NCI-H510A treated with DMSO at 0.1 percent for 48 hours (cell line): ENCODE measurements at places on chromosomes 12 and 14.

GRCh38 chr12:89484470-89484869, 40.1 kb downstream of the GALNT4 start:
- DNase-seq = no peak

DNA sequence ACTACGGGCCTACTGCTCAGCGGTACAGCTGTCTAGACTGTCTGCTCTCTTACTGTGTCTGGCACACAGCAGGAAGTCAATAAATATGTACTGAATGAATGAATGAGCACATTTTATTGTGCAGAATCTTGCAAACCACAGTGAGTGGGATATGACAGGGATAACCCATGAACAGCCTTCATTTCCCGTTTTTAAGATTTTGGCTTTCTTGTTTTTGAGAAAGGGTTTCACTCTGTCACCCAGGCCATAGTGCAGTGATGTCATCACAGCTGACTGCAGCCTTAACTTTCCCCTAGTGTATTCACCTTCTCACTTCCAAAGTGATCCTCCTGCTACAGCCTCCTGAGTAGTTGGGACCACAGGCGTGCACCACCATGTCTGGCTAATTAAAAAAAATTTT, 203.1 kb downstream of the AEBP2 start:
- no peak for DNase-seq

- no peak for DNase-seq
These were observed 455.4 kb downstream of the FOXG1 start for GRCh38 chr14:29222006-29222405.

DNA sequence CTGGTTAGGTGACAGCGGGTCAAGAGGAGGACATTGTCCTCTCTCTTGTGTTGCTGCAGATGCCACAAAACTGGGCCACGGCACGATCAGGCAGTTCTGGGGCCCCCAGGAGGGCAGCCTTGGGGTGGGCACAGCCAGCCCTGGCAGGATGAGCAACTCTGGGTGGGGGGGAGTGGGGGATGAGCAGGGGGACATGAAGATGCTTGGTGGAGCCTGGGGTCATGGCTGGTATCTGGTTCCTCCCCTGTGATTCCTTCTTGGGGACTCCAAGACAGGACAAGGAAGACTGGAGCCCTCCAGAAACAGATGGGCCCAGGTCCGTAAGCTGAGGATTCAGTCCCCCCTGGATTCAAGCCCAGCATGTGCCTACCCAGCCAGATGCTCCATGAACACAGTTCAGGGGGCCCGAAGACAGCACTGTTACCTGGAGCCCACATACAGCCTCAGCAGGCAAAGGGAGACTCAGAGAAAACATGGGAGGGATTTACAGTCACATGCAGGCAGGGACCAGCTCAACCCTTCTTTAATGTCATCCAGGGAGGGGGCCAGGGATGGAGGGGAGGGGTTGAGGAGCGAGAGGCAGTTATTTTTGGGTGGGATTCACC, 10.4 kb downstream of the SERPINA1 start:
- no peak for DNase-seq

- no peak for DNase-seq
These were observed 45.7 kb downstream of the PARP11 start for GRCh38 chr12:3827301-3828000.

DNA sequence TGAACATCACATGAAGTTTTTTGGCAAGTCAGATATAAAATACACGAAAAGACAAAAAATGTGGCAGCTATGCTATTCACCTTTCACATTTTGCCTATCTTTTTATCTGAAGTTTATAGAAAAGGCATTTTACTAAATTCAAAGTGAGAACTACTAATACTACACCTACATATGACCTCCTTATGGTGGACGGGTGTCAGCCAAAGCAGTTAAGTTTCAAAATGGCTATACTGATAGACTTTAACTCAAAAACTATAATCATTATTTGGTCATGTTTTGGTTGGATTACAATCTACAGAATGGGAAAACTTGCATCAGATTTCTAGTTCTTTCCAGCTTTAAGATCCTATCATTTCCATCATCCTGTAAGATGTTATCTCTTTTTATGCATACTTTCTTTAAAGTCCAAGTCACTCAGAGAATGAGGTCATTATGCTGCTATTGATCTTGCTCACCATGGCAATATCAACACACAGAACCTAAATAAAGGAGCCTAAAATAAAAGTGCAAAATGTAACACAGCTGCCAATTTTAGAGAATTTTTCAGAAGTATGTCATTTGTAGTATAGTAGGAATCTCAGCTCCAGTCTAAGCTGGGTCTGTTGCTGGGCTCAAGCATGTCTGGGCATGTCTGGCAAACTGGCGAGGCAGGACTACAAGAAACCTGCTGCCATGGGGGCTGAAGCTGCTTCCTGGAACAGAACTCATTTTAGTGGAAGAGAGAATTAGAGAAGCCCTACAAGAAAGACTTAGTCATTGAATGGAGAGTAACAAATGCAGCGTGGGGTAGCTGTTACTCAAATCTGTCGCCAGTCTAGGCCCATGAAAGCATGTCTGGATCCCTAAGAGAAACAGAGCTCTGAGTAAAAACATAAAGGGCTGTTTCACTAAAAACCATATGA, 7.6 kb upstream of the AEBP2 start:
- DNase-seq = peak; percentile 31

GRCh38 chr12:25771041-25771440, 187.4 kb upstream of the RASSF8 start:
- DNase-seq = no peak

DNA sequence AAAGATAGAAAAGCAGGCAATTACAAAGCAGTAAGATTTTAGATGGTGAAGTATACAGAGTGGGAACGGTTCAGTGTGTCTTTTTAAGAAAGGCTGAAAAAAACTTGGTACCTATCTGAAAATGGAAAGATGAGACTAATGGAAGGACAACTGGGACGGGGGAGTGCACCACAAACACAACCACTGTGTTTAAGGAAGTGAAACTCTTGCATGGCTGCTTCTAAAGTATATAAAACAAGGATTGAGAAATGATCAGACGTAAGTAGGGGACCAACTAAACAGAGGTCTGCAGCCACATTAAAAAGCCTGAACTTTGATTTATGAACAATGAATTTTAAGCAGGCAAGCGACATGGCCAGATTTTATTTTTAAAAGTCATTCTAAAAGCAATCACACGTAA, 328.6 kb downstream of the MDGA2 start:
- no peak for DNase-seq

- no peak for DNase-seq
These were observed at the start of gene ZNF219 for GRCh38 chr14:21098076-21098891. ZNF219 (minus strand) TSS chr14:21098655; CDS start chr14:21093591, 5,064 bp downstream.

- no peak for DNase-seq
These were observed 146.1 kb downstream of the C12orf75 start for GRCh38 chr12:105476616-105477015.

- DNase-seq = no peak
These were observed 7.6 kb downstream of the POP5 start for GRCh38 chr12:120573560-120573959.

GRCh38 chr12:106741247-106741646, 33.2 kb upstream of the RIC8B start:
- no peak for DNase-seq

GRCh38 chr12:124303579-124304313, 8.9 kb downstream of the RFLNA start:
- DNase-seq = no peak

GRCh38 chr12:42568952-42569915, 20.3 kb downstream of the PRICKLE1 start:
- DNase-seq = peak; percentile 22

DNA sequence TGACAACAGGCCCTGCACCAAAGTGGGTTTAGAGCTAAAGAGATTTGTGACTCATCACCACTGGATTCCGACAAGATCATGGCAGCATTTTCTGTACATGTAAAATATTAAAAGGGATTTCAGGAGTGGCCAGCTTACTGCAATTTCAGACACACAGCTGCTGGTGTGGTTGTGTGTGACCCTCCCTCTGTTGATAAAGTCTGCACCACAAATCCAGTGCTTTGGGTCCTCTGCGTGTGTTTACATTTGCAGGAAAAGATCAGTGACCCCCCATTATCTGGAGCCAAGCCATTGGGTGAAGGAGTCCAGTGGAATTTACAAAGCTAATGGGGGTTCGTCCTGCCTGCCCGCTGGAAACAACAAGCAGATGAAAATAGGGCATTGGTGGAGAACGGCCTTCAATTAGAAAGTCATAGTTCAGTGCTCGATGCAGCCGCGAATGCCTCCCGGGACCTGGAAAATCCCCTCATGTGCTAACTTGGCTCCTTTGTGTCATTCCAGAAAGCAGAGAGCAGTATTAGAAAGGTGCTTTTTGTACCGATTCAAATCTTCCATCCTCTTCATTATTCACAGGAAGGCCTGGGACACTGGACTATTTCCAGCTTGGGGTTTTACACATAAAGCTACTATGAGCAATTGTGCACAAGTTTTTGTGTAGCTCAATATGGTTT, 188.5 kb upstream of the TMEM132C start:
- no peak for DNase-seq

- DNase-seq = no peak
These were observed 457.9 kb upstream of the FOXG1 start for GRCh38 chr14:28308734-28309133.

DNA sequence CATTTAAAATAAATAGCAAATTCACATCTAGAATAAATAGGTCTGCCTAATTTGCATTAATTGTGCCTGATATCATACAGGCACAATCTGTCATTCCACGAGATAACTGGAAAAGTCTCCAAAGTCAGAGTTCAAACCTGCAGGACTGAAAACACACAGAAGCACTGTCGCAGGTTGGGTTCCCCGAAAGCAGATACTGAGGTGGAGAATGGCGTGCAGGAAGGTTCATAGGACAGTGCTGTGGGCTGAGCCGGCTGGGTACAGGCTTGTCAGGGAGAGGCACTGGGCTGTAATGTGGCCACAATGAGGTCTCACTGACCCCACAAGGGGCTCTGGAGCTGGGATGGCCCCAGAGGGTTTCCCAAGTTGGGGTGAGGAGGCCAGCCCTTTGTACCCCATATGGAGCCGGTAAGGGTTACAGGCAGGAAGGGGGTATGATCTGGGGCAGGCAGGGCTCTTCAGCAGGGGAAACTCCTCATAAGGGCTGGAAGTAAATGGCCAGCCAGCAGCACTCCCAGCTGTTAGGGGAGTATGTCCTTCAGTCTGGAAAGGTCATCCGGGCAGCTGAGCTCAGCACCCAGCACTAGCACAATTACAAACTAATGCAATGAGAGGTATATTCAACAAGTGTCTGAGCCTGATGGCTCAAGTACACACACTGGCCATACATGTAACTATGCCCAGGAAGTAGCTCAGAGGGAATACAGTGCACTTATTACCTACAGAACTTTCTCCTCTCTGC, 68.5 kb downstream of the NT5DC3 start:
- no peak for DNase-seq

- DNase-seq = peak; percentile 5
These were observed 4.0 kb upstream of the GEMIN2 start for GRCh38 chr14:39109893-39110715.

- peak; percentile 30 for DNase-seq
These were observed 6.7 kb upstream of the CDKL1 start for GRCh38 chr14:50403419-50403818.

DNA sequence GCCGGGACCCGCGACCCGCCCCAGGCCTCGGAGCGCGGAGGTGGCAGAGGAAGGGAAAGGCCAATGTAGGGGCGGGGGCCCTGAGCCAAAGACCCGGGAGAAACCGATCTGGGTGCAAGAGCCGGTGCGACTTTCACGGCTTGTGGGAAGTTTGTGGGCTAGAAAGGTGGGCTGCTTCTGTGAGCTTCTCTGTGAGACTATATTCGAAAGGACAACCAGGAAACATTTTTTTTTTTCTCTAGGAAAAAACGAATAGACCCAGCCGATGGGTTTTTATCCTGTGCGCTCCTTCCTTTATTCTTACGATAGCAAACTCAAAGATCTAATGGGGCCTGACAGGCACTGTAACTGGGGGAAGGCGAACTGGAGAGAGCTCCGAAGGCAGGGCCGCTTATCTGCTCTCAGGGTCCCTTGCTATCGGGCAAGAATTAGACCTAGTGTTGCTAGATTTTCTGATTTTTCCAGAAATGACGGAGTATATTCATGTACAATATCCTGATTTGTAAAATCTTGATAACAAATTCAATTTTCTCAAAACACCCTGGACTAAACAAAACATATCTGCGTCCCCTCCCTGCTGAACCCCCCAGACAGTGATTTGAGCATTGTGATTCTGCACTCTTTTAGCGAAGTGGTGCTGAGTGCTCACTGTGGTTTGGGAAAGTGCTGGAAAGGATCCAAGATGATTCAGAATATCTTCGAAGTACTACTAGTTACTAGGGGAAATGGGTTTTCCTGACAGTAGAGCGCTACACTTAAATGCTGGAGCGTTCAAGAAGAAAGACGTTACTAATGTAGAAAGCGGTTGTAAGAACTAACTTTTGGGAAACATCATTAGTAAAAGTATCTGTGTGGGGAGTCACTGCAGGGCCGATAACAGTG, 563 bp upstream of the STXBP6 start:
- DNase-seq = peak; percentile 27

GRCh38 chr14:103374121-103374520, 11.1 kb upstream of the MARK3 start:
- no peak for DNase-seq

DNA sequence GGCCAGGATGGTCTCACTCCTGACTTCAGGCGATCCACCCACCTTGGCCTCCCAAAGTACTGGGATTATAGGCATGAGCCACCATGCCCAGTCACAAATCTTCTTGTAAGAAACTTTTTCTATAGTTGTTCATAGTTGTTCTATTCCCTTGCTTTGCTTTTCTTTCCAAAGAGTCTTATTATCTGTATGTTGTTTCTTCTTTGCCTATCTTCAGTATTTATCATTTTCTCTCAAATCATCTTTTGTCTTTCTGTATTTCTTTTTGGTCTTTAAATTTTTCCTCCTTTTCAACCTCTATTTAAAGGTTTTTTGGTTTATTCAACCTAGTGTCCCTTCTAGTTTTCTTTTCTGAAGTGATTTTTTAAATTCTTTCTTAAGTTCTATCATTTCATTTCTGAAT, 68.7 kb downstream of the LRP6 start:
- DNase-seq = no peak

DNA sequence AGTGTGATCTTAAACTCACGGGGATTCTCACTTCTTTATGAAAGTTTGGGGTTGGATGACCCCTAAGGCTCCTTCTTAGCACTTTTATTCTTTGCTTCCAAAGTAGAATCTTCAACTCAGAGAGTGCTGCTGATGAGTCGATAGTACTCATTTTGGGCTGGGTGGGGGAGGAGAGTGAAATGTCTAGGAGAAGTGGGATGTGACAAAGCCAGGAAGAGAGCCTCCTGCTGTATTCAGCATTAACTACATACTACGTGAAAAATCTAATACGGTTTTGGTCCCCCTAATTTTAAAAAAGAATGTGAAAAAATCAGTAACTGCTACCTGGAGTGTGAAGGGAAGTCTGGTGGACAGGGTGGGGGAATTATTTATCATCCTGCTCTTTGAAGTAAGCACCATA, 148.3 kb downstream of the SAMD4A start:
- no peak for DNase-seq

- no peak for DNase-seq
These were observed 14.0 kb upstream of the MFAP5 start for GRCh38 chr12:8676651-8677050.

DNA sequence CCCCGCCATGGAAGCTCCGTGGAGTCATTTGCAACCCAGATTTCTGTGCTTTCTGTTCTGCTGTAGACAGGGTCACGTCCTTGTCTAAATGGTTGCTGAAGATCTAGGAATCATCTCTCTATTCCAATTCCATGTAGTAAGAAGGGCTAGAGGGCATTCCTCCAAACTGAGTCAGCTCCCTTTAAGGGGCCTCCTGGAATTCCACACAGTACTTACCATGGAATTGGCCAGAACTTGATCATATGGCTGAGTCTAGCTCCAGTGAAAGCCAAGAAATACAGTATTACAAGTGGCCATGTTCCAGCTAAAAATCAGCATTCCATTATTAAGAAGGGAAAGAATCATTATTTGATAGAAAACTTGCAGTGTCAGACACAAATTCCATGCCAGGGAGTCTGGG, 171.9 kb downstream of the PRKCH start:
- no peak for DNase-seq
